Stimulated activated CD8-positive, alpha-beta memory T cell treated with anti-CD3 and anti-CD28 coated beads, Interleukin-4, amount 100 ng/mL, for 4 hours (primary cell): ENCODE measurements at places on chromosomes 3 and 15.
A peak's percentile ranks its signal among the peaks of the same experiment; 100 is the strongest.

GRCh38 chr3:123568875-123569274 is 16.0 kb downstream of the HACD2 start:
- no peak for DNase-seq

GRCh38 chr3:9402410-9403228 is 5.2 kb downstream of the SETD5 start:
- no peak for DNase-seq

DNA sequence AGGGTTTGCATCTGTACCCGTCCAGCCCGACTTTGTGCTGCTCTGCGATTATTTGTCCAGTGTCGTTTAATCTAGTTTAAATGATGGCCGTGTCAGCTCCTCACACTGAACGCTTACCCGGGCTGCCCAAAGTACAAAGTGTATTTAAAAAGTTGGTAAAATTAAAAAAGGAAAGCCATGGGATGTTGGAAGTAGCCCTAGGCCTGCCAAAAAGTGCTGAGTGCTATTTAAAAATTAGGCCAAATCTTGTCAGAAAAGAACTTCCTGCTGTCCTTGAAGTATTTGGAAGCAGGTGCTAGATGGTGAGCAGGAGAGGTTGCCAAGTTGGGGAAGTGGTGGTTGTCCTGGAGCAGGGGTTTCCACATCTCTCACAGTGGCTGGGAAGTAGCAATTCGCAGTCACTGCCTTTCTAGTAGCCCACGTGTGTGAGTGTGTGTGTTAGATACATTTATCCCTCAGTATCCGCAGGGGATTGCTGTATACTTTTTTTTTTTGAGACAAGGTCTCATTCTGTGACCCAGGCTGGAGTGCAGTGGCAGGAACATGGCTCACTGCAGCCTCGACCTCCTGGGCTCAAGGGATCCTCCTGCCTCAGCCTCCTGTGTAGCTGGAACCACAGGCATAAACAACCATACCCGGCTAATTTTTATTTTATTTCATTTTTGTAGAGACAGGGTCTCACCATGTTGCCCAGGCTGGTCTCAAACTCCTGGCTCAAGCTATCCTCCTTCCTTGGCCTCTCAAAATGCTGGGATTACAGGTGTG is 664 bp downstream of the PPCDC start:
- DNase-seq = no peak

GRCh38 chr3:196965804-196966173 is 2.8 kb downstream of the PIGZ start:
- no peak for DNase-seq

- DNase-seq = no peak
These were observed 96.9 kb downstream of the LINGO1 start for GRCh38 chr15:77535845-77536244.

GRCh38 chr15:73190189-73190601 is 137.9 kb downstream of the NEO1 start:
- no peak for DNase-seq

- DNase-seq = no peak
These were observed 79.5 kb upstream of the BLM start for GRCh38 chr15:90637693-90638092.

DNA sequence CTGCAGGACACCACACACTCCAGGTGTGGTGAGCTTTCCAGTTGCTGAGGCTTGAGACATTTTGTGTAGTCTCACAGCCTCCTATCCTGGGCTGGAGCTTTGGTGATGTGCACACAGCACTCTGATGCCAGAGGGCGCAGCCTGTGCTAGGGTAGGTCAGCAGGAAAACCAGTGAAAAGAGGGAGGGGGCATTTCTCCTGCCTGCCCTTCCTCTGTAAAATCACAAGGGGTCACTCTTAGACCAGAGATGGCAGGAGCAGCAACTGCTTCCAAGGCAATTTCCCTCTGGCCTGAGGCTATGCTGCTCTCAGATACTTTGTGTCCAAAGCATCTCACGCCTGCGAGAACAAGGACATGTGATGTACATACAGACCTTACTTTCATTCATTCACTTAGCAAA is 16.5 kb upstream of the MUSTN1 start:
- DNase-seq = no peak

GRCh38 chr15:61527836-61528580 is 298.9 kb upstream of the RORA start:
- no peak for DNase-seq

- no peak for DNase-seq
These were observed 10.1 kb downstream of the UBP1 start for GRCh38 chr3:33430061-33430460.

DNA sequence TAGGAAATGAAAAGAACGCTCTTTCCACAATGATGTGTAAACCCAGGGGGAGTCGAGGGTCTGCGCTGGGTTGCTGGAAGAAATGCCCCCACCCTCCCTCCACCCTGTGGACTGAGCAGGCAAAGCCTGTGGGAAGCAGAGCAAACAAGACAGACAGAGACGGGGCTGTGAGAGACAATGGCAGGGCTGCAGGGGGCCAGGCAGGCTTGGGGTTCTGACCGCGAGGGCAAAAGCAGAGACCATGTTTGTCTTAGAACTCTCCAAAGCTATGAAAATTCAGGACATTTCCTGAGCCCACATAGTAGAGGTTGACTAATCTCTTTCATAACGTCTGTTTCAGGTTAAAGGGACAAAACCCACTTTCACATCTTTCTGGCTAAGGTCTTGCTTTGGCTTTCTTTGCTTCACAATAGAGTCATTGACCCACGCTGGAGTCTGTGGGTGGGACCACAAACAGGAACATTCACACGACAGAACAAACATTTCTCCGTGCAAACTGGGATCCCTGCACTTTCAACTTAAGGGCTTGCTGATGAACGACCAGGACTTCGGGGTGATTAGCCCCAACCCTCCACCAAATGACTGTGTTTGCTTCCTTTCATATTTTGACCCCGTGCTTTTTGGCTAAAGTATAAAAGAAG is 156.0 kb upstream of the TPM1 start:
- no peak for DNase-seq

DNA sequence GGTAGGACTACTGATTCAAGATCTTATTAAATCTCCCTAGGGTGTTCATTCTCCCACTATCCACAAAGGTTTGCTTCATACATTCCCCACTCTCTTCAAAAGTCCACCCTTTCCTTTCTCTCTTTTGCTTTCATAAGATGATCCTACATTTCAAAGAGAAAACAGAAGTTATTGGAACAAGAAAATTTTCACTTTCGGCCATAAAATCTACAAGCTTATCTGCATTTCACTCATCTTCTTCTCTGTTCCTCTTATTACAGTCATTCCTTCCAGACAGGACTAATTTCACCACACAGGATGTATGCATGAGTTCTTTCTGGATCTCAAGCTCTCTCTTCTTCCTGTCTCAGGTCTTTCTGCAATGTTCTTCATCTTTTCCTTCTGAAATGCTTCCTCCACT is 238.7 kb downstream of the ISL2 start:
- no peak for DNase-seq

GRCh38 chr3:46922871-46923558 is 45.5 kb downstream of the PTH1R start:
- DNase-seq = no peak

- DNase-seq = peak; percentile 5
These were observed 590 bp downstream of the POLR2H start for GRCh38 chr3:184361932-184362667.

DNA sequence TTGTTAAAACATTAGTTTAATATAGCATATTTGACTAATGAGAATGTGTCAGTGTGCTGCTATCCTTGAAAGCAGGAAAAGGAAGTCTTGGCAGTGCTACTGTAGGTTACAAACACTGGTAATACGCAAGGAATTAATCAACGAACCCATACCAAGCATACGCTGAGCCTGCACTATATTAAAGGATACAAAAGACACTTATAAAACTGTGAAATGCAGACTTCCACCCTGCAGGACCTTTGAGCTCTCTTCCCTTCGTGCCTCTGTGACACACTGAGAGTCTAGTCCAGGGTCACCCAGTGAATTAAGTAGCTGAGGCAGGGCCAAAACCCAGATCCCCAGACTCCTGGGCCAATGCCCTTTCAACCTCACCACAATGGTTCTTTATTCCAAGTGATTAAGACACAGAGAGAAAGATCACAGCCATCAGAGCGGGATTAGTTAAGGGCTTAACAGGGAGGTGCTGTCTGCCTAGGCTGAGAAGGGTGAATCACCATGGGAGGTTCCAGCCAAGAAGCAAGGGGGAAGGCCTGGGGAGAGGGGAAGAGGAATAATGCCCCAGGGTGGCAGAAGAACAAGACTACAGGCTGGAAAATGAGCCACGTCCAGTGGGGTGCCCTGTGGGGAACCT is 6.8 kb downstream of the ANXA2 start:
- no peak for DNase-seq

- no peak for DNase-seq
These were observed 1.0 kb upstream of the ZNF620 start for GRCh38 chr3:40504636-40505430.

DNA sequence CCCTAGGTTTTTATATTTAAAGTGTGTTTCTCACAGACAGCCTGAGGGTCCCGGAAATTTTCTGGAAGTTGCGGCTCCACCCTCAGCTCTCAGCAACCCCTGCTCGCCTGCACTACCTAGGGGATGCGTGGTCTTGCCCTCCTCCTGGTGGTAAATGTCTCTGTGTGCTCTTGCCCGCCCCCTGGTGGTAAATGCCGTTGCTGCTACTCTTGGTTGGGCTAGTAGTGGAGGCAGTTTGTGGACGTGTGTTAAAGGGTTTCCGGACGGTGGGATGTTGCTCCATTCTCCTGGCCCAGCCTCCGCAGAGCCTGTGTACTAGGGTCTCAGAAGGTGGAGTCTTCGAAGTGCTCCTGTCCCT is 27.4 kb downstream of the STOML1 start:
- DNase-seq = peak; percentile 79

DNA sequence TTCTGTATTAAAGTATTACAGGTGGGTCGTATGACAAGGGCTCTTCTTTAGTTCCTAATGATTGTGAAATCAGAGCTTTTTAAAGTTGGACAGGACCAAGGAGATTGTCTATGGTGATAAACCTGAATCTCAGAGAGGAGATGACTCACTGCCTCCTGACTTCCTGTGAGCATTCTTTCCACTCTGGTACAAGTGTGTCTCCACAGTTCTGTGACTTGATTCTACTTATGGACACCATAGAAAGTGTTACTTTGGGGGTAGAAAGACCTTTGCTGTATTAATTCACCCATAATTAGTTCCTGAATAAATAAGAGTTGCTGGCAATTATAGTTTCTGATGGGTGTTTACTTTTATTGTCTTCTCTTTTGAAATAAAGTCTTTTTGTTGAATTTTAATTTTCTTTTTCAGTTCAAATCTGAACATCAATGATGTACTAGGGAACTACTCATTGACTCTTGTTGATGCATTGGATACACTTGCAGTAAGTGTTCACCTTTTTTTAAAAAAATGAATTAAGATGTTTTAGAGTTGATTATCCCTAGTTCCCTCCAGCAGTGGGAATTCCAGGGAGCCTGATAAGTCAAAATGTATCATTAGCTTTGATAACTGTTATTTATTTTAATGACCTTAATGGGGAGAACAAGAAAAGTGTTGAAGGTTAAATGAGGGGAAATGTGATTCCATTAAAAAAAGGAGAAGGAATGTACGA is 7.4 kb downstream of the EDEM1 start:
- peak; percentile 15 for DNase-seq

DNA sequence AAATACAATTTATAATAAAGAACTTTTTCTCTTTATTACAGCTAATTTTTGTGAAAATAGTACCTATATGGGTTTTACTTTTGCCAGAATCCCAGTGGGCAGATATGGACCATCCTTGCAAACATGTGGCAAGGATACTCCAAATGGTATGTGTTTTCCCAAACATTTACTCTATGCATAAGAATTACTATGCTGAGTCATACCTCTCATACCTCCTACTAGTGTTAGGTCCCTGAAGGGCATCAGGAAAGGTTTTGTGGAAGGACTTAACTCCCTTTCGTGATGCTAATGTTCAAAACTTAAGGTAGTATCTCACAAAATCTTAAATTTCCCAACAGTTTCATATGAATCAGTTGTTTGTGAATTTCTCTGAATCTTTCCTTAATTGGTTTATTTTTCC is 21.3 kb downstream of the ADGRG7 start:
- DNase-seq = no peak

- no peak for DNase-seq
These were observed 115.2 kb upstream of the TSC22D2 start for GRCh38 chr3:150292891-150293290.

DNA sequence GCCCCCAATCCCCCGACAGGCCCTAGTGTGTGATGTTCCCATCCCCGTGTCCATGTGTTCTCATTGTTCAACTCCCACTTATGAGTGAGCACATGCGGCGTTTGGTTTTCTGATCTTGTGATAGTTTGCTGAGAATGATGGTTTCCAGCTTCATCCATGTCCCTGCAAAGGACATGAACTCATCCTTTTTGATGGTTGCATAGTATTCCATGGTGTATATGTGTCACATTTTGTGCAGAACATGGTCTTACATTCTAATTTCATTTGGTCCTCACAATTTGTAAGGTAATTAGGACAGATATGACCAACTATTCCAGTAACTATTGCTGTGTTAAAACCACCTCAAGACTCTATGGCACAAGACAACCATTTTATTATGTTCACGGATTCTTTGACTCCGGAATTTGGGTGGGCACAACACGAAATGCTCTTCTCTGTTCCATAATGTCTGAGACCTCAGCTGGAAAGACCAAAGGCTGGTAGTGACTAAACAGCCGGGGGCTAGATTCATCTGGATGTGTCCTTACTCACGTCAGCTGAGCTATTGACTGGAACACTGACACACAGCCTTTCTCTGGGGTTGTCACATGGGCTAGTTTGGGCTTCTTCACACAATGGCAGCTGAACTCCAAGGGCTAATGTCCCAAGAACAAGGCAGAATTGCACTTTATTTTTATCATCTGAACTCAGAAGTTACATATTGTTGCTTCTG is 13.6 kb upstream of the GLCE start:
- no peak for DNase-seq

DNA sequence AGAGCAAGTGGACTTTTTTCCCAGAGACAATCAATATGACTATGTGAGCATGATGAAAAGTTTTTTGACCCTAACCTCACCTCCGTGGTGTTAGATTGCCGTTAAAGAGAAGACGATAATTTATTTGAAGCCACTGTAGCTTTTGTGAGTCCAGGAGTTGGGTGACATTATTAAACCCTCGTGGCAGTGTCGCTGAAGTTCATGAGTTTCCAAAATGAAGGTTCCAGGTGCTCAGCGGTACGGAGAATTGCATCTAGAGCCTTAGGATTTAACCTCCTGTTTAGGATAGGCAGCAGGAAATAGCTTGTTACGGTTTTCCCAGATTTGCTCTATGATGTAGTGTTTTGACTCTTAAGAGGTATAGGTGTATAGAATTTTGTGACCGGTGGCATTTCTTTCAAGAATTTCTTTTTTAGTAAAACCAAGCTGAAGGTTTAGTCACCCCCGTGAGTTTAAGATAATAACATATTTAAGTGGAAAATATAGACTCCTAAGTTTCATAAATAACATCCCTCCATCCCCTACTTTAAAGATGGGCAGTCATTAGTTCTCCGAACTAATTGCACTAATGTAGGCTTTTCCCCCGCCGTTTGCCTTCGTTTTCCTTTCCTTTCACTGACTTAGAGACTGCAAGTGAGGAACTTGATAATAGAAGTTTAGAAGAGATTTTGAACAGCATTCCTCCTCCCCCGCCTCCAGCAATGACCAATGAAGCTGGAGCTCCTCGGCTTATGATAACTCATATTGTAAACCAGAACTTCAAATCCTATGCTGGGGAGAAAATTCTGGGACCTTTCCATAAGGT is 2.0 kb downstream of the SMC4 start:
- DNase-seq = no peak

GRCh38 chr15:93294896-93295295 is 205.9 kb upstream of the RGMA start:
- no peak for DNase-seq
